AG04449 (cell line): ENCODE measurements at places on chromosomes 6 and 20.

DNA sequence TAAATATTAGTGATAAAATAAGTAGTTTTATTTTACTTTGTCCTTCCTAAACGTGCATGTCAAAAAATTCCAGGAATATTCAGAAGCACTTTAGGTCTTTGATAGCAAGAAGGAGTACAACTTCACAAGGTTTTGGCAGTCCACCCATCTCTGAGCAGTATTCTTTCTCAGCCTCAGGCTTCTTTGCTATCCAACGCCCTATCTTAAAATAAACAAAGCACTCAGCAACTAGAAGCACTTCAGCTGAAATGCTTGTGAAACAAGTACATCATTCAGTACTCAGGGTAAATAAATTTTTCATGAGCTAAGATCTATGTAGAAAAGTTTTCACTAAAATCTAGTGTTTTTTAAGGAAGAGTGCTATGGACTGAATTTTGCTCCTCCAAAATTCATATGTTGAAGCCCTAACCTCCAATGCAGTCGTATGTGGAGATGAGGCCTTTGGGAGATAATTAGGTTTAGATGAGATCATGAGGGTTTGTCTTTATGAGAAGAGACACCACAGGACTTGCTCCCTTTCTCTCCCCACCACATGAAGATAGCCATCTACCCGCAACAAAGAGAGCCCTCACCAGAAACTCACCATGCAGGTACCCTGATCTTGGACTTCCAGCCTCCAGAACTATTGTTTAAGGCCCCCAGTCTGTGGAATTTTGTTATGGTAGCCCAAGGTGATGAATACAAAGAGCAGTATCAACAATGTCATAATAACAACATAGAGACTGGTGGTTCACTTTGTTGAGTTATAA, 539.1 kb downstream of the TFAP2A start:
- no peak for DNase-seq

DNA sequence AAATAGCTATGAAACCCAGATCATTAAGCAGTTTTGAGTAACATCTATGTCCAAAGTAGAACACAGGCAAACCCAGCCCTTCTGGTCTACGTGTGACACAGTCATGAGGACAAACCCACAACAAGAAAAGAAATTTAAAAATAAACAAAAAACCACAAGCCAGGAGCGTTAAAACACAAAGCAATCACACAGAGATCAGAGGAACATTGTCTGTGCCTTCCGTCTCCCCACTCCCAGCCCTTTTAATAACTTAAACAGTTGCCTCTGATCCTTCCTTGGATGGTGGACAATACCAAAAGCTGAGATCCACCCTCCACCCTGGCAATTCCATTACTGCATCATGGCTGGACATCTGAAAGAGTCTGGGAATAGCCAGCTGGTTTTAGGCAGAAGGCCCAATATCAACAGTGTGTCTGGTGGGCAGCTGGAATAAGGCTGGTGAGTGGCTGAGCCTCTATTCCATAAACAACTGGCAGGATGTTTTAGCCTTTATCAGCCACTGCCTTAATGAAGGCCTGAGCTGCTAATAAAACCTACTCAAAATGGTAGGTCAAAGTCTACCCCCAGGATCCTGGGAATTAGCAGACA, 15.7 kb upstream of the LAMA4 start:
- DNase-seq, result no peak

DNA sequence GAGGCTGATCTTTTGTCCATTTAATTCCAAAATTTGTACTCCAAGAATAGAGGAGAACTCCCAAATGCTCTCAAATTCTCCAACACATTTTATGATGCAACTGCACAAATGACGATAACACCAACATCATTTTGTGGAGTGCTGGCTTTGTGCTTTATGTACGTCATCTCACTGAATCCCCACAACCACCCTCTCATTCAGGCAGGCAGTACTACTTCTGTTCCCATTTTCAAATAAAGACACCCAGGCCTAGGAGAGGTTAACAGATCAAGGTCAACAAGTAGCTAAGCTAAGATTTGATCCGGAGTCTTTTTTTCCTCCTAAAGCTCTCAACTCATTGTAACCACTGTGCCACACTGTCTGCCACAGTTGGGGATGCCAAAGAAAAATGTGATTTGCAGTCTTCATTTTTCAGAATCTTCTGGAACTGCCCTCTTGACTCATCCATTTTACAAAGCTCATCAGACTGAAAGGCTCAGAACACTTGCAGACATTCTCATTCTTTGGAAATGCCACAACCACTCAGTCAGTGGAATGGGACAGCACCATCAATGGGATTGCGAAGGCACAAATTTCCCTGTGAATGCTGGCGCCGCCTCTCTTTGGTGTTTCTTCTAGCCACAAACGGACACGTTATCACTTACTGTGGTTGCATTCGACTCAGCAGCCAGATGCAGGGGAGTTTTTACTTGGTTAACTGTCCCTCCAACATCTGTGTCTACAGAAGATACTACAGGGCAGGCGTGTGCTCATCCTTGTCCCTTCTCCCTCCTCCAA, 184.4 kb downstream of the GJA10 start:
- no peak for DNase-seq

DNA sequence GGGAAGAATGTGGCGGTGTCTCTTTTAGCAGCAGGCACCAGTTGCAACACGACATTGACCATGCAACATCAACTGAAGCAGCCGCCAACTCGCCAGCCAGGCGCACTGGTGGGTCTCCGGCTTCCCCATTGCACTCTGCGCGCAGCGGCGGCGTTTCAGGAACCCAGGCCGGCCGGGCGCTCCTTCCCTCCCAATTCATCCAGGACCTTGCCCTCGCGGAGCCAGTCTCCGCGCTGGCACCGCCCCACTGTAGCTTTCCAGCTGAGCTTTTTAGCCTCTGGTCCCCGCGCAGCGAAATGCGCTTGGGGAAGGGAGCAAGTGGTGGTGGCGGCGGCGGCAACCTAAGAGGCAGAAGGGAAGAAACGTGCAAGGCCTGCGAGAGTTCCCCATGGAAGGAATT, 297.9 kb upstream of the RIMS1 start:
- no peak for DNase-seq

DNA sequence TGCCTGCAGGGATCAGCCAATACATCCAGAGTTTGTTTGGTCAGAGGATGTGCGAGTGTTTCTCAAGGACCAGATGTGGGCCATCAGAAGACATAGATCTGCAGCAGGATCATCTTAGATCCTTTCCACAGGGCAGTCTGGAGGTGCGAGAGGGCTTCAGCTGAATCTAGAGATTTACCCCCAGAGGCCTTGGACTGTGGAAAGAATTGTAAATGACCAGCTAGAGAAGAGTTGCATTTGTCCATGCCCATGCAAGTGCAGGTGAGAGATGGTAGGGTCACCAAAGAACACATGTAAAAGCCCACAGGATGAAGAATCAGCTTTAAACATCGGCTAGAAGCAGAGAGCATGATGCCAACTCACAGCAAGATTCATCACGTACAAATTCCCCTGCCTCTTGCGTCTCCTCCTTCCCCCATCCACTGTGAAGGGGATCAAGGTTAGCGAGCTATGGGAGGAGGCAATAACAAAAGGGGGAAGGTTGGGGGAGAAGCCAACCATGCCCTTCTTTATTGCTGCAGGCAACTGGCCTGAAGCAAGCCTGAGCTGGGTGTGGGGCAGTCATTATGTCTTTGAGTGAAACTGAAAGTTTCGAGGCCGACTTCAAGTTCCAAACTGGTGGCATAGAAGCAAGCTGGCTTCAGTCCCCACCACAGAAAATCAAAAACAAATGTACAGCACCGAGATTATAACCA, 83.5 kb downstream of the SCML4 start:
- DNase-seq, result no peak

DNA sequence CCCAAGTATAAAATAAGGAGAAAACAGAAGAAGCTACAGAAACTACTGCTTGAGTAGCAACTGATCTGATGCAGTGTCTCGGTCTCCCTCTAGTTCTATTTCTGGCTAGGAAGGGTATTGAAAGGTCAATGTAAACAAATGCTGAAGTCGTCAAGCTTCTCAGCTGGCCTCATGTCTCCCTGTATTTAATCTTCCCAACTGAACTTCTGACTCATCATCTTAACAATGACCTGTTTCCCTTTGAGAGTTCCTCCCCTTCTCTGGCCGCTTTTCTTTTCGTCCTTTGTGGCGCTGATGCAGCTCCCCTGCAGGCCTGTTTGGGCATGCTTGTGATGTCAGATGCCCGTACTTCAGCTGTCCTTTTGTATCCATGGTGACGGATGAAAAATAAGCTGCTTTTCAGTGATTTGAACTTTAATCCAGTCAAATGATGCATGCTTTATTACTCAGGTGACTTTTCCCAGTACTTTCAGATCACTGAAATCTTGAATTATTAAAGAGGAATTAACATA, 7.8 kb upstream of the LCA5 start:
- DNase-seq, result peak; percentile 90

GRCh38 chr20:9200196-9200595, 131.3 kb downstream of the PLCB4 start:
- no peak for DNase-seq
